G401 (cell line): ENCODE measurements at places on chromosomes 12 and 14. TPM values are rescaled to one million over a fixed set of nuclear protein-coding genes. Genes with fewer than 3 reads are reported as not detected.

- DNase-seq: no peak
These were observed 644 bp upstream of the OS9 start for GRCh38 chr12:57693317-57693658.

DNA sequence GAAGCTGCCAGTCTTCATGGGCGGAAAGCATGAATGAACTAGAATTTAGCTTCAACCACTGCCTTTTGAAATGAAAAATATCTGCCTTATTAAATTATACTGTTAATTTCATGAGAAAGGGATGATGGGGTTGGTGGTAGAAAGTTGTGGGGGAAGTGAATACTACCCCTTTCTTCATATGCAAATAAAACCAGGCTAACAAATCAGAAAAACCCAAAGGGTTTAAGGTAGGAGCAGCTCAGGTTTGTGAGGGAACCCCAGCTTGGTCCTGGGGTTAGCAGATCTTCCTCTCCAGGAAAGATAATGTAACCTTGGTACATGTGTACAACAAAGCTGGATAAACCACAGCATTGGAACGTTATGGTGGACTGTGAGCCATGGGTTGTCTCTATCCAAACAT lies 84.0 kb downstream of the PPP2R5C start:
- DNase-seq: no peak

GRCh38 chr12:71780237-71780822 lies 25.7 kb downstream of the RAB21 start:
- DNase-seq: peak; percentile 74

DNA sequence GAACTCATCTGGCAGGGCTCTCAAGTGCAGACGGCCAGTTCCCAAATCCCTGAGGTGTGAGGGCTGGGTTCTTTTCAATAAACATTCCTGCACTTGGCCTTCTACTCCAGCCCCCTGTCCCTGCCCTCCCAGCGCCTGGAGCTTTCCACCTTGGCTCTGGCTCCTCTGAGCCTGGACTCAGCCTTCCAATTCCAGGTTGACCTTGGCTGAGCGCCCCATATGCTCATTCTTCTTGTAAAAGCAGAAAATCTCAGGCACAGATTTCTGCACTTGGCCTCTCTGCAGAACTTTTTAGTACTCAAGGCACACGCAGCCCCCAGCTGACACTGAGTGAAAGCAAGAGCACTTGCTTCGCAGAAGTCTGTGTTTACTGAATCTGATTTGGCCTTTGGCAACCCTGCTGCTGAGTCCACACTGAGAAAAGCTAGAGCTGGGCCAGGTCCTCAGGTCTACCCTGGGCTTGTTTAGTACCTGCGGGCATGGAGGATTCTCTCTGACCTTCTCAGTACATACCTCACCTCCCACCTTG lies 222.7 kb downstream of the MSRB3 start:
- peak; percentile 30 for DNase-seq

DNA sequence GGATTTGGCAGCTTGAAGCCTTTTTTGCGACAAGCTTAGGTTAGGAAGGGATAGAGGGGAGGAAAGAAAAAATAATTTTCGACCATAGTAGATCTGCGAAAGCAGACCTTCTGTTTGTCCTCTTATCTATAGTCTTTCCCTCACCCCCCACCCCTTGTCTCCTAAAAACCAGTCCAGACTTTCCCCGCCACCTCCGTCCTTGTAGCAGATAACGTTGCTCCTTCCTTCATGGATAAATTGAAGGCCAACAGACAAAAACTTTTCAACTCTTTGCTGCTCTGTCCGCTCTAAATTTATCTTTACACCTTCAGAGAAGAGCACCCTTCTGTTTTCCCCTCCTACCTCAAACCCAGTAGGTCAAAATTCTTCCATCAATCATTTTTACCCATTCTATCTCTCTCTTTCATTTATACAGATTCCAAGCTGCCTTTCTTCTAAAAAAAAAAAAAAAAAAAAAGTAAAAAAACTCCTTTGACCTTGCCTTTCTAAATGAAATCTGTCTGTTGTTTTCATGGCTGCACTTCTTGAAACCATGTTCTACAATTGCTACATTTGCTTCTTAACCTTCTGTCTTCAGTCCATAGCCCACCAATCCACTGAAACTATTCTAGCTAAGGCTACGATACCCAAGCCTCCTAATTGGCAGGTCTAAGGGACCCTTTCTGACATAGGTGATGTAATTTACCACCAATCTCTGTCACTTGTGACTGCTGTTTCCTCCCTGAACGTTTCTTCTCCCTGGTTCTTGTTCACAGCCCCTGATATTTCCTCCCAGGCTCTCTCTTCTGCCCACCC lies 11.1 kb upstream of the NEMF start:
- peak; percentile 51 for DNase-seq

DNA sequence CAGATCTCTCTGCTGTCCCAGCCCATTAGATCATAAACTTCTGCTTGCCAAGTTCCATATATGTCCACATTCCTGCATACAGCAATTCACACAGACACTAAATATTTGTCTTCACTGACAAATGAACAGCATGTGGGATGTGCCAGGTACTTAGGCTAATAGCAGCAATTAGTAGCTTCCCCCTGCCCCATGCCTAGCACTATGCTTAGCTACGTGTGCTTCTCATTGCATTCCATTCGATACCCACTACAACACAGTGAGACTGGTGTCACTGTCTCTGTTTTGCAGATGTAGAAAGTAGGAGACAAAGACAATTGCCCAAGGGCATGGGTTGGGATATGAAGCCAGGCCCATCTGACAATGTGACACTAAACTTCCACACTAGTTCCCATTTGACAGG lies 308.4 kb downstream of the BCL11B start:
- DNase-seq: no peak

DNA sequence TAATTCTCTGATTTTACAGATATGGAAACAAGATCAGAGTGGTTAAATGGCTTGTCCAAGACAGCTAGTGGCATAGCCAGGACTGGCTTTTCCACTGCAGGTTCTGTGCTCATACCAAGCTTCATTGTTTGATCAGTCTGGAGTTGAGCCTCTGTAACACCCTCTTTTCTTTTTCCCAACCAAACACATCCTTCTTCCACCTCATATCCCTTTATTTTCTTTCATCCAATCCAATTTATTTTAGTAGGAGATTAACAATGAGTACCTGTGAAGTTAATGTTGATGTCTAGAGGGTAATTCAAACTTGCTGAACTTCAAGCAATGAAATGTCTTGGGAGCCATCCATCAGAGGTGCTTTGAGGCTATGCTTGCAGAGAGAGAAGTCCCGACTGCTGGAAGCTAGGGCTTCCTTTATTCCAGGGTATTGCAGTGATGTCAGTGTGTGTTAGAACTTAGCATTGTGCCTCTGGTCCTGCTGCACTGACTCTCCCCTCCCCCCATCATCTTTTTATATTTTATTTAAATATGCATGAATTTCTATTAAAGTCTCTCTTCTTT lies 452.1 kb upstream of the PDE3A start:
- no peak for DNase-seq

DNA sequence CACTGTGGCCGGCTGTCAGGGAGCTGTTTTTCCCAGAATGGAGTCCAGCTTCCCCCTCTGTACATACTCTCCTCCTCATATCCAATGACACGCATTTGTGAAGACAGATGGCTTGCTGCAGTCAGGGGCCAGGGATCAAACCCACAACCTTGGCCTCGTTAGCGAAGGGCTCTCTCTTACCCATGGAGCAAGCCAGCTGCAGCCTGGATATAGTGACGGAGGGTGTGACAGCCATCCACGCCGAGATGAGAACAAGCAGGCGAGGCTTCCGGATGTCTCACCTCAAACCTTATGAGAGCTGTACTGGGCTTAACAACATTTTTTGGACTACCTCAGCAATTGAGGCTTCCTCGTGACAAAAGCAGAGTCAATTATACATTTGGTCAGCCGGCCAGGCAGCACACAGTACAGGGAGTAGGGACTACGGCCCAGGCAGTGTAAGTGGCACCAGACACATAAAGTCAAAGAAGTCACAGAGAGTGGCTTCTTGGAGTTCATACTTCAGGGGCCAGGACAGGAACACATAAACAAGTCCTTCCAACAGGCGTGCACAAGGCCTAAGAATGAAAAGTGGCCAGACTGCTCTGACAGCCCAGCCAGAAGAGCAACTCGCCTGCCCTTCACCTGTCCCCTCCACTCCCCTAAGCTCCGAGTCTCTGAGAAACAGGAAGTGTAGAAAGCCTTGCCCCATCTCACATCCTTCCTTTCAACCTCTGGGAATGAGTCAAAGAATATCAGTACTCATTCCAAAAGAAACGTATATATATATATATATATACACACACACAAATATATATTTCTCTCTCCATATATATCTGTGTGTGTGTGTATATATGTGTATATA lies 115.1 kb downstream of the TTC7B start:
- DNase-seq: no peak

- DNase-seq: no peak
These were observed 23.2 kb downstream of the PCNX4 start for GRCh38 chr14:60114881-60115280.

DNA sequence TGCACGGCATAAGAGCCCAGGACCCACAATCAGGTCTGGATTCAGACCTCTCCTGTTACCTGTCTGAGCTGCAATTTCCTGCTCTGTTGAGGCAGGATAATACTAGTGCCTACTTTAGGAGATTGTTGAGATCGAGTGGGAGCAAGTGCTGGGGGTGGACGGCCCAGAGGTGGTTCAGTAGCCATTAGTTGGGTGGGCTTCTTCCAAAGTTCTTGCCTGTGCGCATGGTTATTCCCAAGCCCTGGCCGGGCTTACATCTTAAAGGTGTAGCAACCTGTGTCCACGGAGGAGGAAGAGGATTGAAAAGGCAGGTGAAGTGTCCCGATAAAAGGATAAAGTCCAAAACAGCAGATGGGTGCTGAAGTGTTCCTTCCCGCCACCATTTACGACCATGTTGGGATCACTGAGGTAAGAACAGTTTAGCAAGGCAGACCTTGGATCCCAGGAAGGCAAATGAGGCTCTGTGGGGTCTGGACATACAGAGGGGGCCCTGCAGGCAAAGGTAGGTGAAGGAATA lies 33.8 kb downstream of the ACACB start:
- no peak for DNase-seq

DNA sequence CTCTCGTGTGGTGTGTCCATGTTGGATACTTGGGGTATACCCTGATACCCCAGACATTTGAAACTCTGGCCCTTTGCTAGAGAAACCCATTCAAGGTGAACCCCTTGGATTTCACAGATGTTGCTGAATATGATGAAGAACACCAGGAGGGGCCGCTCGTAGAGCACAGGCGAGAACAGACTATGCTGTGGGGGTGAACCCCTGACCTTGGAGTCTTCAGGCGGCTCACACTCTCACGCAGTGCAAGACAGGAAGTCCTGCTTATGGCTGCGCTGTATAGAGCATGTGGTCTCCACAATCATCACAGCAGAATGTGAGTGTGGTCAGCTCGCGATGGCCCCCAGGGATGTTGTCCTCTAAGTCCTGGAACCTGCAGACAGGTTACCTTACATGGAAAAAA lies 60.4 kb downstream of the SLC15A4 start:
- DNase-seq: no peak

GRCh38 chr12:29625359-29625953 lies 128.0 kb upstream of the OVCH1 start:
- DNase-seq: no peak

- DNase-seq: no peak
These were observed 14.2 kb upstream of the SLC24A4 start for GRCh38 chr14:92308716-92309115.

DNA sequence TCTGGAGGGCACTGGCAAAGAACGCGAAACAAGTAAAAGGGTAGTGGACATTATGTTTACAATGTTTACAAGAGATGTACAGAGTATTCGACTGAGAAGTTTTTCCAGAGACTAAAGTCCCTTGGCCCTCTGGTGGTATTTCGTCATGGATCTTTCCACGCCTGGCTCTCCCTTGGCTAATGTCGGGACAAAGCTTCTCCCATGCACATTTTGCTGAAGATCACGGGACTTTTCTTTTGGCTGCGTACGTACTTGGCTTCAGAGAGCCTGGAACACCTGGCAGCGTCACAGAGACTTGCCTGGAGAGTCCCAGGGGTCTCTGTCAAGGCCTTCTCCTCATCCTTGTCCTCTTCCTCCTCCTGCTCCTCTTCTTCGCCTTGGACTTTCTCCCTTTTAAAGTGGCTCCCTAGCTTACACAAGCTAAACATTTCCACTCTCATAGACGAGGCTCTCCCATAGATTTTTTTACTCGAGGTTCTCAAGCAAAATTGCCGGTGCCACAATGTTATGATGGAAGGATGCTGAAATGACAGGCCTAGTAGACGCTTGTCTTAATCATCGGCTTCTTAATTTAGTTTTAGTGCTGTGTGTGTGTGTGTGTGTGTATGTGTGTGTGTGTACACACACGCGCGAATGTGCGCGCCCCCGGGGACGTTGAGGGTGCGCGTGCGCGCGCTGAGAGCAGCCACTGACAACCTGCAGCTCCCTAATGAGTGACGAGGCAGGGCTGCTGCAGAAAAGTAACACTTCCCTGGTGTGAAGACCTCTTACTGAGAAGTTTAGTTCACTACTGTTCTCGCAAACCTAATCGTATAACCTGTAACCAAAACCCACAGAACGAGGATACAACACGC lies 4.9 kb upstream of the FOXG1 start:
- DNase-seq: no peak

GRCh38 chr12:79155683-79156082 lies 291.1 kb downstream of the SYT1 start:
- DNase-seq: no peak

DNA sequence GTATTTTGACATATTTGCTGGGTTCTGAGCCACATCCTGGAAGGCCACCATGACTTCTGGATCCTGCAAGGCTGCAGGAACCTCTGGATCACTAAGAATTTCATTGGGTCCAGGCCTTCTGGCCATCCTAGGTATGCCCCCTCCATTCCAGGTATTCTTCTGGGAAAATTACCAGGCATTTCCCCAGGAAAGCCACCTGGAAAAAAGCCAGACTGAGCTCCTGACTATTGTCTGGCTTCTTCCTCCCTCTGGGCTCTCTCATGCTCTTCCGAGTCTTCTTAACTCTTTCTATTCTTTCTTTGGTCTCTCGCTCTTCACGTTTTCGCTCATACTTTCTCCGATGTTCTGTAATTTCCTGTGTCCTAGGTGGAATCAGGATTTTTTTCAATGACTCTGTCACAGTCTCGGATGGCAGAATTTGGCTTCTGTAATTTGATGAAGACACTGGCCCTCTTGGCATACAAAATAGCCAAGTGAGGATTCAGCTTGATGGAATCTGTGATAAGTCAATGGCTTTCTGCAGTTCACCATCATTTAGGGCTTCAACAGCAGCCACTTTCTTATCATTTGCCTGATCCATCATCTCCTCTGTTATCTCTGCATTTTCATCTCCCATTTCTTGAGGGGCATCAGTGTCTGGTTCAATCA lies 42.6 kb downstream of the ATP23 start:
- no peak for DNase-seq

Gene SIX6
- total RNA-seq: not detected in 2 replicates

Gene FERMT2
- 310 and 400 TPM in 2 replicates for total RNA-seq

Gene SDS
- total RNA-seq: 0.24 and 0.86 TPM in 2 replicates

Gene SIX1
- total RNA-seq: 0.31 and 0.58 TPM in 2 replicates

Gene TOX4
- total RNA-seq: 45.6 and 56.6 TPM in 2 replicates

Gene CNTN1
- total RNA-seq: not detected in 2 replicates

Gene TBX5
- total RNA-seq: not detected in 2 replicates

Gene LBHD2
- not detected in 2 replicates for total RNA-seq

Gene CBLN3
- 0.25 and 0.88 TPM in 2 replicates for total RNA-seq

Gene SERPINA9
- not detected in 2 replicates for total RNA-seq

Gene TMEM52B
- total RNA-seq: 0.68 TPM in 1 of 2 replicates, not detected in the other
